GM23338 (cell line): ENCODE measurements at places on chromosomes 13 and 19.

GRCh38 chr13:75603038-75603437, 33.1 kb upstream of the LMO7 start:
- no peak for DNase-seq

DNA sequence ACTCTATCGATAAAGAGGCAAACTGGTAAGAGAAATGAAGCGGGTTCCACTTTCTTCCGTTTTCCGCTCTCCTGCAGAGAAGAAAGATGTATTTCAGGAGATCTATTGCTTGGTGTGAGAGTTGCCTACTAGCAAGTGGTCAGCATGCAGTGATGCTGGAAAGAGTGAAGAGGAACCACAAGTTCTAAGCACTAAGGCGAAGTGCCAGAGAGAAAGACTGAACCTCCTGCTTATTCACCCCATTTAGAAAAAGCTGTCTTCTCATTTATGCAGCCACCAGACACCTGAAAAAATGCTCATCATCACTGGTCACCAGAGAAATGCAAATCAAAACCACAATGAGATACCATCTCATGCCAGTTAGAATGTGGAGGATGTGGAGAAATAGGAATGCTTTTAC, 78.7 kb upstream of the GPC6 start:
- DNase-seq = no peak

DNA sequence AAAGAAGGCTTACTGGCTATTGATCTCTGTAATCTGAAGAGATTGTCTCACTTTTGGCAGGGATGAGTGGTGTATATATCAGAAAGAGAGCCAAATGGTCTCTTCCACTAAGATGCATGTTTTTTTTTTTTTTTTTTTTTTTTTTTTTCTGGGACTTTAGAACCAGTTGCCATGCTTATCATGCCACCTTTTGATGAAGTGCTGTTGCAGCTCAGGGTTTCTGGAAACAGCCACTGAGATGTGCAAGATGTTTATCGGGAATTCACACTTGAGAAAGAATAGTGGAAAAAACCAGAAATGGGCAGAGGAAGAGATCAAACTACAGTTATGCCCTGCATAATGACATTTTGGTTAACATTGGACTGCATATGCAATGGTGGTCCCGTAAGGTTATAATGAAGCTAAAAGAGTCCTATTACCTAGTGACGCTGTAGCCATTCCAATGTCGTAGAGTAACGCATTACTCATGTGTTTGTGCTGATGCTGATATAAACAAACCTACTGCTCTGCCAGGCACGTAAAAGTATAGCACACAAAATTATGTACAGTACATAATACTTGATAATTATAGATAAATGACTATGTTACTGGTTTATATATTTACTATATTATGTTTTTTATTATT, 121.0 kb downstream of the KLF5 start:
- no peak for DNase-seq

DNA sequence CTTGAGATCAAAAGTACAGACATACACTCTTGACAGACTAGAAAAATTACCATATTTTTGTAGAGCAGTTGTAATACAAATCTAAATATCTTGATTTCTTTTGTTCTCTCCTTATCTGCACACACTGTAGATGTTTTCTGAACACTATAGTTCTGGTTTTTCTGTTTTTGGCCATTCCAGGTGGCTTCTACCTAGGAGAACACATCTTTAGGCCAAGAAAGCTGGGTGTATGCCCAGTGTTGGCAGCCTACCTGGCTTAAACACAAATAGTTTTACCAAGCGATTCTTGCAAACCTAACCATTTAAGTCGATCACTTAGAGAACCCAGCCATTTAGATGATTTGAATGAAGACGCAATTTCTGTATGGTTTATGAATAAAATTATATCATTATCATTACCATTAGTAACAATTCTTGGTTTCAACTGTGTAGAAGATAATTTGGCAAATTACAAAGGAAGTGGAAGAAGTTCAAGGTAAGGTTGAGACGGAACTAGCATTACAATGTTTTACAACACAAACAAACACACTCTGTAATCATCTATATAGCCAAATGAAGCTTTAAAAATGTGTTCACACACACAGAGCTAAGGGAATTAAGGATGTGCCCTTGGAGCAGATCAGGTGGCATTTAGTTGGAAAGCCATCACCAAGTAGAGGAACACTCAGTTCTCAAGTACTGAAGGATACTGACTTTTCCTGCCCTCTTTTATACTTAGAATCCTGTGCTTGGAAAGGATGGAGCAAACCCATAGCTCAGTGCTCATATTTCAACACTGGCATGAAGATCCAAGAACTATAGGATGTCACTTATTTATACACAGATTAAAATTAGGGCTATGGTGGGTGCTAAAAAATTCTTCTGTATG, 36.2 kb downstream of the ERCC5 start:
- no peak for DNase-seq

DNA sequence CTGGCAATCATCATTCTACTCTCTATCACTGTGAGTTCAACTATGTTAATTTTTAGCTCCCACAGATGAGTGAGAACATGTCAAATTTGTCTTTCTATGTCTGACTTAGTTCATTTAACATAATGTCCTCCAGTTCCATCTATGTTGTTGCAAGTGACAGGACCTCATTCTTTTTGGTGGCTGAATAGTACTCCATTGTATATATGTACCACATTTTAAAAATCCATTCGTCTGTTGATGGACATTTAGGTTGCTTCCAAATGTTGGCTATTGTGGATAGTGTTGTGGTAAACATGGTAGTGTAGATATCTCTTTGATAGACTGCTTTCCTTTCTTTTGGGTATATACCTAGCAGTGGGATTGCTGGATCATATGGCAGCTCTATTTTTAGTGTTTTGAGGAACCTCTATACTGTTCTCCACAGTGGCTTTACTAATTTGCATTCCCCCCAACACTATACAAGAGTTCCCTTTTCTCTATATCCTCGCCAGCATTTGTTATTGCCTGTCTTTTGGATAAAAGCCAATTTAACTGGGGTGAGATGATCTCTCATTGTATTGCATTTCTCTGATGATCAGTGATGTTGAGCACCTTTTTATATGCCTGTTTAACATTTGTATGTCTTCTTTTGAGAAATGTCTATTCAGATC, 124.1 kb downstream of the PCCA start:
- DNase-seq = no peak

DNA sequence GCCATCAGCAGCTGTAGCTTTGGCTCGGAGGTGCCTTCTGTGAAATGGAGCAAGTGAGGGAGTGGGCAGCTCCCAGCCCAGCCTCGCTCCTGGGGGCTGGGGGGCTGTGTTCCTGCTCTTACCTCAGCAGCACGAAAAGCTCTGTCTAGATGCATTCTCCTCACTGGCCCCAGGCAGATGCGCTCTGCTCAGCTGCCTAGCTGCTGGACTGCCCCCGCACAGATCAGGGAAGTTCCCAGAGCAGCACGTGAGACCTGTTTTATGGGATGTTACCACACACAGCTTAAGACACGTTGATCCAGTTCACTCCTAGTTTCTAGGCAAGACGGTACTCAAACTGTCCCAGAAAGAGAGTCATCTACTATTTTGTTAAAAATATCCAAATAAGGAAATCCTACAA, 13.6 kb downstream of the LCP1 start:
- no peak for DNase-seq

DNA sequence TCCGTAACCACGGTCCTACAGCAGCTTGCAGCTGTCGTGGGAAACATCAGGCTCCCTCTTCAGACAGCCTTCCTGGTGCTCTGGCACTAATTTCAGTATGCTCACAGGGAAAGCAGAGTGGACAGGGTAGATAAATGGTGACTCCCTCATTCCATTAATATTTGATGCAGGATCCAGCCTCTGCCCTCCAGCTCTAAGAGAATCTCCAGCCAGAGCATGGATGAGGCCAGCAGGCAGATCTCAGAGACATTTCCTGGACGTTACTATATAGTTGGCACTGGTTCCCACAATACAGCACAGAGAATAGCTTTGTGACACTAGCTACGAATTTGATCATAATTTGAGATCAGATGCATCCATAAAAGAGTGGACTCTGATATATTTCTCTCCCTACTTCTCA, 341.4 kb downstream of the LIG4 start:
- no peak for DNase-seq

- DNase-seq = no peak
Measured at GRCh38 chr13:46295491-46296114, 83.9 kb downstream of the LRRC63 start.

DNA sequence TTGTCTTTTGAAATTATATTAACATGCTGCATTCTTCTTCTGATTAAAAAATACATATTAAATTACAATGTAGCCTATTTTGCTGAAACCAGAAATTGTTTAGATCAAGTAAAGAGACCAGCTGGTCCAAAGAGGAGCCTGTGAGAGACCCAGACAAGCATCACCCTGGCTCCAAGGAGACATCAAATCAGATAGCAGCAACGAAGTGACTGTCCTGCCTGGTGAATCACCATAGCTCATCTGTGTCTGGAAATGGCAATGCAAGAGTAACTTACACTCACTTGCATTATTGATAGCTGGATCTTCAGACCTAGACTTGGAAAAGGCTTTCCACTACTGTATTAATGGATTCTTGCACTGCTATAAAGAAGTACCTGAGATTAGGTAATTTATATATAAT, 169.1 kb downstream of the KCTD12 start:
- no peak for DNase-seq

GRCh38 chr19:49666120-49666444, 349 bp downstream of the BCL2L12 start:
- peak; percentile 88 for DNase-seq

GRCh38 chr13:40319699-40320579, 346.5 kb downstream of the FOXO1 start:
- DNase-seq = no peak

DNA sequence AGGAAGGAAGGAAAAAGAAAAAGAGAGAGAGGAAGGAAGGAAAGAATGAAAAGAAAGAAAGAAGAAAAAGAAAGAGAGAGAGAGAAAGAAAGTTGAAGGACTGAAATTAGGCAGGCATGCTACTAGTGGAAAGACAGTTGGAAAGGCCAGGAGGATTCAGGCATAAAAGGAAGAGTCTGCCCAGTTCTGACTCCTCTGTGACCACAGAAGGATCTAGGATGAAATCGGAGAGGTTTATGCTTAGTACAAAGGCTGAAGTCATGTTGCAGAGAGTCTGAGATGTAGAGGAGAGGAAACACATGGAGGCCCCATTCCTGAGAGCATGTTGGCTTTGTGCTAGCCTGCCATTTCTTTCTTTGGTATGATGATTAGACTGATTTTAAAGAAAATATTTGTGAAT, 246.5 kb upstream of the ARGLU1 start:
- DNase-seq = no peak

DNA sequence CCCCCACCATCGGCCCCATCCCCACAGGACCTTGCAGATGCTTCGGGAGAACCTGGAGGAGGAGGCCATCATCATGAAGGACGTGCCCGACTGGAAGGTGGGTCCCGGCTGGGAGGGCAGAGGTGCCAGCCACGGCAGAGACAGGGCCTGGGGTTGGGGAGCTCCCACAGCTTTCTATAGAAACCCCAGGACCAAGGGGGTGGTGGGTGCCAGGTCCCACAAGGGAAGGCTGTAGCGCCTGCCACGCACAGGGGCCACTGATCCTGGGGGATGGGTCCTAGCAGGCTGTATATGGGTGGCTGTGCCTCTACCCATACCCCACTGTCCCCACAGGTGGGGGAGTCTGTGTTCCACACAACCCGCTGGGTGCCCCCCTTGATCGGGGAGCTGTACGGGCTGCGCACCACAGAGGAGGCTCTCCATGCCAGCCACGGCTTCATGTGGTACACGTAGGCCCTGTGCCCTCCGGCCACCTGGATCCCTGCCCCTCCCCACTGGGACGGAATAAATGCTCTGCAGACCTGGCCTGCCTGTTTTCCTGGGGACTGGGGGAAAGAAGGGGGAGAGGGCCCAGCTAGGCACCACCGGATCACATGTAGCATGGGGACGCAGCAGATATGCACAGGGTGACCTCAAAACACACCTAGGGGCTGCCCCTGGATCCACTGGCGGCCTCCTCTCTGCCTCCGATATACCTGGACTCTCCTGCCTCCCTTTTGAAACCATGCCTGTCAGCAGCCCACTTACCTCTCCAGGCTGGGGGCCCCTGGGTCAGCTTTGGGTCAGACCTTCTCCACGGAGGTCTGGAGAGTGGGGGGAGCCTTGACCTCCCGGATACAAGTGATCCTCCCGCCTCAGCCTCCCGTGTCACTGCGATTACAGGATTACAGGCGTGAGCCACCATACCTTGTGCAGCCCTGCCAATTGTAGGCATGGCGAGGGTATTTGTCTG, 761 bp upstream of the YJEFN3 start:
- peak; percentile 1 for DNase-seq

DNA sequence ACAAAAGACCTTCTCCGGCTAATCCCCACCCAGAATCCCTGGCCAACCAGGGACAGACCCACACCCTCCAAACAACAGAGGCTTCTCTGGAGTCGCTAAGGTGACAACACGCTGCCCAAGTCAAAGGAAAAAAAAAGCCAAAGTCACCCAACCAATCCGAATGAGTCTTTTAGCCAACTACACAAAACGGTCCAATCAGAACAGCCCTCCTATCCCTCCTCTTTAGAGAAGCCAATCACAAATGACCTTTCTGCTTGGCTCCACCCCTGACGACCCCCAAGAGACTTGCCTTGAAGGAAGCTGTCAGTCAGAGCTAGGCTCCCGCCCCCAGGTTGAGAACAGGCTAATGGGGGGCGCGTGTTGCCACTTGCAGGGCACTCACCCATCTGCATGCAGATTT, 6.6 kb upstream of the FBXW9 start:
- peak; percentile 94 for DNase-seq

DNA sequence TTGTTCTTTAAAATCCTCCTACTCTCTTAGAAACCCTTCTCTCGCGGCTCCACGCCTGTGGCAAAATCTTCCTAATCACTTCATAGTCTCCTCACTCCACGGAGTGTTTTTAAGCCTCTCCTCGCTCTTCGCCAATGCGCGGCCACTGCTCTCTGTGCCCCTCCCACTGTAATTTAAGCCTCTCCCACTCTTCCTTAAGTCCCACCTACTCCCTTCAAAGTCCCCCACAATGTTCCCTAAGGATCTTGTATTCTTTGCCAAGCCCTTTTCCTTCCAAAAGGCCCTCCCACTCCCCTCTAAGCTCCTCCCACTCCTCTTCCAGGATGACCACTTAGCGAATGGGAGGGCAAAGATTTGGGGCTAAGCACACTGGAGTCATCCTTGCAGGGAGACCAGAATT, 1.3 kb downstream of the FIZ1 start:
- DNase-seq = peak; percentile 88

DNA sequence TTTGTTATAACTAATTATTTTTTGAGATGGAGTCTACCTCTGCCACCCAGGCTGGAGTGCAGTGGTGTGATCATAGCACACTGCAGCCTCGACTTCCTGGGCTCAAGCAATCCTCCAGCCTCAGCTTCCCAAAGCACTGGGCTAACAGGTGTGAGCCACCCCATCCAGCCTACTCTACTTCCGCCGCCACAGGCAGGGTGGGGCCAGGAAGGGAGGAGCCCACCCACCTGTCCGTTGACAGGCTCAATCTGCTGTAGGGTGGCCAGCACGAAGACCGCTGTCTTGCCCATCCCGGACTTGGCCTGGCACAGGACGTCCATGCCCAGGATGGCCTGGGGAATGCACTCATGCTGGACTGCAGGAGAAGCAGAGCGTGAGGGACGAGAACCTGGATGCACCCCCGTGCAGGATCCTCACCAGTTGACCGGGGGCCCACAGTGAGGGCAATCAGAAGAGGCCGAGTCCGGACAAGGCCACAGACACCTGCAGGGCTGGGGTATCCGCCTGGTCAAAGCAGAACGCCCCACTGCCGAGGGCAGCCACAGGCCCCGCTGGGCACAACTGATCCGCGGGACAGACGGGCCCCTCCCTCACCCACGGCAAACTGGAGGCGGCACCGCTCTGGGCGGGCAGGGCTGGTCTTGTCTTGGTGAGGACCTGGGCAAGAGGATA, 6.7 kb downstream of the DDX39A start:
- DNase-seq = no peak
